ENCODE measurements at places on chromosomes 7 and 10.
A peak's percentile ranks its signal among the peaks of the same experiment; 100 is the strongest.

DNA sequence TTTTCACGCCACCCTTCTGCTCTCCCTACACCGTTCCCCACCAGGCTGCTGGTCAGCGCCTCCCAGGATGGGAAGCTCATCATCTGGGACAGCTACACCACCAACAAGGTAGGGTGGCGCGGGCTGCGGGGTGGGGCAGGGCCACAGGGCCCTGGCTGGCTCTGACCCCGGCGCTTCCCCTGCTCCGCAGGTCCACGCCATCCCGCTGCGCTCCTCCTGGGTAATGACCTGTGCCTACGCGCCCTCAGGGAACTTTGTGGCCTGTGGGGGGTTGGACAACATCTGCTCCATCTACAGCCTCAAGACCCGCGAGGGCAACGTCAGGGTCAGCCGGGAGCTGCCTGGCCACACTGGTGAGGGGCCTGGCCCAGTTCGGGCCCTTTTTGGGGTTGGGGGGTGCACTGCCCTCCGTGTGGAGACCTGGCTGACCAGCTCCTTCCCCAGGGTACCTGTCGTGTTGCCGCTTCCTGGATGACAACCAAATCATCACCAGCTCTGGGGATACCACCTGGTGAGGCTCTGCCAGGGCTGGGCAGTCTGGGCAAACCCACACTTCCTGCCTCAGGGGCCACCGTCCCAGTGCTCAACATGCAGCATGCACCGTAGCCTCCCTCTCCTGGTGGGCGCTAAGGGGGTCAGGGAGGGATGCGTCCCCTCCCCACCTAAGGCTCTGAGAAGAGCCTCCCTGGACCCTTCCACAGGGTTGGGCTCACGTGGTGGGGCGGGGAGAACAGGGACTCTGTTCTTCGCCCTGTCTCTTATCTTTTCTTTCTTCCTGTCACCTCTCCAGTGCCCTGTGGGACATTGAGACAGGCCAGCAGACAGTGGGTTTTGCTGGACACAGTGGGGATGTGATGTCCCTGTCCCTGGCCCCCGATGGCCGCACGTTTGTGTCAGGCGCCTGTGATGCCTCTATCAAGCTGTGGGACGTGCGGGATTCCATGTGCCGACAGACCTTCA lies 4.0 kb downstream of the GNB2 start:
- no peak for DNase-seq

DNA sequence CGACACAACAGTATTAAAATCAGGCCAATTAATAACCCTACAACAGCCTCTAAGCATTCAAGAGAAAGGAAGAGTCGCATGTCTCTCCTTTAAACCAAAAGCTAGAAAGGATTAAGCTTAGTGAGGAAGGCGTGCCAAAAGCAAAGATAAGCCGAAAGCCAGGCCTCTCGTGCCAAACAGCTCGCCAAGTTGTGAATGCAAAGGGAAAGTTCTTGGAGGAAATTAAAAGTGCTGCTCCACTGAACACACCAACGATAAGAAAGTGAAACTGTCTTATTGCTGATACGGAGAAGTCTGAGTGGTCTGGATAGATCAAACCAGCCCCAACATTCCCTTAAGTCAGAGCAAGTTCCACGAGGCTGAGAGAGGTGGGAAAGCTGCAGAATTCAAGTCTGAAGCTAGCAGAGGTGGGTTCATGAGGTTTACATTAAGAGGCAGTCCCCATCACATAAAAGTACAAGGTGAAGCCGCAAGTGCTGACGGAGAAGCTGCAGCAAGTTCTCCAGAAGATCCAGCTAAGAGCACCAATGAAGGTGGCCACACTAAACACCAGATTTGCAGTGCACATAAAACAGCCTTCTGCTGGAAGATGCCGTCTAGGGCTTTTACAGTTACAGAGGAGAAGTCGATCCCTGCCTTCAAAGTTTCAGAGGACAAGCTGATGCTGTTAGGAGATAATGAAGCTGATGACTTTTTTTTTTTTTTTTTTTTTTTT lies 194.8 kb downstream of the MAD1L1 start:
- no peak for DNase-seq

DNA sequence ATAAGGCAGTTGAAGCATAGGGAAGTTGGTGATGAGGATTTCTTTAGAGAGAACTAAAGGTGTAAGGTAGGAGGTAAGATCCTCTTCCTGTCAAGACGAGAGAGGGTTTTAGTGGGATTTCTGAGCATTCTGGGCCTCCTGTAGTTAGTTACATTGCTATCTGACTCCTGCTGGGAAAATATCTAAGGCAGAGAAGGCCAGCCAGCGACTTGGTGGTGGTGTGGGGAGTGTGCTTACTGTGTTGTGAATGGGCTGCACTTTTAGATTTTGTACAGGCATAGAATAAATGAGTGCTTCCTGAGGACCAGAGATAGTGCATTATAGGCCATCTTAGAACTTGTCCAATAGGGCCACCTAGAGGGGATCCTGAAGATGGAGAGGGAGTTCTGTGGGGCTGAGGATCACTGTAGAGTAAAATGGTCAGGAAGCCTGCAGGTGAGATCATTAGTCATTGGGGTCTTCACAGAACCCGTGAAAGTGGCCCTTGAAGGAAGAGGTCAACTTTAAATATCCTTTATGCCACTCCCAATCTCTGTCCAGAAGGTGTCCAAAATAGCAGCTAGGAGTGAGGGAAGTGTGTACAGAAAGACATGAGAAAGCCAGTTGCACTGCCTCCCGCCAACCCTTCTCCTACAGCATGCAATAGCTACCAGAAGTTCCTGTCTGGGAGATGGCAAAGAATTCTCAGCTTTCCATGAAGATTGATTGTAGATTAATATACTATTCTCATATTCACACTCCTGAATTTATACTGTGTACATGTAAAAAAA lies 266.6 kb downstream of the POLR1F start:
- DNase-seq: no peak

- DNase-seq: no peak
Measured at GRCh38 chr10:77159538-77160110, 478.0 kb downstream of the KCNMA1 start.

- DNase-seq: no peak
Measured at GRCh38 chr10:86967481-86967941, 771 bp upstream of the ADIRF start.

GRCh38 chr10:97182288-97182990 lies 3.3 kb downstream of the SLIT1 start:
- no peak for DNase-seq

DNA sequence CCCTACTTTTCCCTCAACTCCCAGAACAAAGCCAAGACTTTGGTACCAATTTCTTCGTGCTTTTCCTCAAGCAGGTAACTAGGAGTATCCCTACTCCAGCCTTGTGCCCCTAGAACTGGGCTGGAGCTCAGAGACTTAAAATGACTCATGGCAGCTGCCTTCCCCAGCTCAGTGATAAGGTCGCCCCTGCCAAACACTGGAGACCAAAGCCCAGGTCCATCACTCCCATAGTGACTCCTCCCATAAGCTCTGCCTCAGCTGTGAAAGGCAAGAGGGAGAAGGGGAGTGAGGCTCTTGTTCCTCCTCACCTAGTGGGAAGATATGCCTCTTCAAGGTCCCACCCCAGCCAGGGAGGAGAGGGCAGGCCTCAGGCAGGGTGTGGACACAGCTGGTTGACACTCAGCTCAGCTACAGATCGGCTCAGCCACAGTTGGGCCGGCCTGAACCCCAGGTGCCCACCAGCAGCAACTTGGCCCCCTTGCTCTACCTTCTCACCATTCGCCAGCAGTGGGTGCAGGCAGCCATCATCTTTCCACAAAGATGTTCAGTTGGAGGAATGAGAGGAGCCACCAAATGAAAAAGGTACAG lies 13.8 kb upstream of the CYREN start:
- DNase-seq: no peak

DNA sequence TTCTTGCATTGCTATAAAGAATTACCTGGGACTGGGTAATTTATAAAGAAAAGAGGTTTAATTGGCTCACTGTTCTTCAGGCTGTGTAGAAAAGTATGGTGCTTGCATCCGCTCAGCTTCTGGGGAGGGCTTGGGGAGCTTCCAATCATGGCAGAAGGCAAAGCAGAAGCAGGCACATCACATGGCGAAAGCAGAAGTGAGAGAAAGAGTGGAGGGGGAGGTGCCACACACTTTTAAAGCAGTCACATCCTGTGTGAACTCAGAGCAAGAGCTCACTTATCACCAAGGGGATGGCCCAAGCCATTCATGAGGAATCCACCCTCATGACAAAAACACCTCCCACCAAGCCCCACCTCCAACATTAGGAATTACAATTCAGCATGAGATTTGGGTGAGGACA lies 303.5 kb downstream of the OTUD1 start:
- DNase-seq: peak; percentile 7

DNA sequence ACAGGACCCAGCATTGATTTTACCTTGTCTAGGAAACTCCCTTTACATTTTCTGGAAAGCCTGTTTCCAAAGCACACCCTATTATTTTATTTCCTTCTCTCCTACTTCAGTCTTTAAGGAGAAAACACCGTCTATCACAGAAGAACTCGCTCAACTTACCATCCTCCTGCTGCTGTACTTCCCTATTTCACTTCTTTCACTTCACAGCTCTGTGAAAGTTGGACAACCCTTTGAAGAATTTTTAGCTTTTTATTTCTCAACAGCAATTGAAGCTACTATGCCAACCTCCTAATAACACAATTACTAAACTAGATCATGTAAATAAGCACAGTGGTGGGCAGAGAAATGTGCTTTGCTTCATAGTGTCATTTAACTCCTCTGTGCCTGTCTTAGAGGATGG lies 166.5 kb downstream of the TFEC start:
- DNase-seq: no peak

DNA sequence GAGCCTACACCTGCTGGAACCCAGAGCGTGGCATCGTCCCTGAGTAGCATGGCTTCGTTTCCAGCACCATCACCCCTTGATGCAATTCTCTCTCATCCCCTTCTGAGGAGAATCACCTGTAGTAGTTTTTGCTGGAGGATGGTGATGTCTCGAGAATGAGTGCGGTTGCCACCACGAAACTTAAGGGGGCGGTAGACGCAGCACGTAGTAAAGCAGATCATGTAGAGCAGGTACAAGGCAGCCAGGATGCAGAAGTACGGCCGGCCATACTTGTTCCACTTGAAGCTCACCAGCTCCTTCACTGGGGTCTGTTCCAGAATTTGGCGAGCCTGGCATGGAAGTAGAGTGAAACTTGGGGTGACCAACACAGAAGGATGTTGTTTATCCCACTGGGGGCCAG lies 8.1 kb downstream of the TRPV5 start:
- DNase-seq: no peak

- peak; percentile 7 for DNase-seq
Measured at GRCh38 chr7:80134536-80135308, at the start of gene GNAI1. Gene GNAI1, plus strand, starts transcription at chr7:80134831. Its CDS starts 330 bp downstream, at chr7:80135161.

- no peak for DNase-seq
Measured at GRCh38 chr10:18582803-18583202, 68.6 kb downstream of the NSUN6 start.

DNA sequence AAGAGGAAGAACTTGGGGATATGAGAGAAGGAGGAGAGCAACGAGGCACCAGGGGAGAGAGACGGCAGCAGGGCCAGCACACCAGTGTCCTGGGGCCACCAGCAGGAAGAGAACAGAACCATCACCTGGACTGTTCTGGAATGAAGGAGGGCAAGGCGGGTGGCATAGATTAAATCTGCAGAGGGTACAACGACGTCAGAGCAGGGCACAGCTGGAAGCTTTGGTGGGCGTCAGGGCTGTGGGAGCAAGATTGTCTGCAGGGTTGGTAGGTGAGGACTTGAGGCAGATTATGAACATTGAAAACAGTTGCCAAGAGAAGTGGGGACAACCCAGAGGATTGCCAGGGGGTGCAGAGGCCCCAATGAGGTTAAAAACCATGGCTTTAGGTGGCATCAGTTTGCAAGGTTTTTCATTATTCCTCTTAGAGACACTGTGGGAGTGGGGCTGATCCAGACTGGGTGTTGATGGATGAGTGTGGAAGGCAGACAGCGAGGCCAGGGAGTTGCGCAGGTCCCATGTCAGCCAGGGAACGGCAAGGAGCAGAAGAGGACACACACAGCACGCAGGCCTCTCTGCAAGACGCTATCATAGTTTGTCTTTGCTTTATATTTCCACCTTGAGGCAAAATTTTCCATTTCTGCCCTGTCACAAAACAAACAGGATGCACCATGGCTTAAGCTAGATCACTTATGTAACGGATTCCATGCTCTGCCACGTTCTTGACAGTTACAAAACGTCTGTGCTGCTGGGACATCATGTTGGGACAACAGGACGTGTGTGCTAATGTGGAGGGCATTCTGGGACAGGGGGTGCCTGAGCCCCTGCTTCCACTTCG lies 52.5 kb upstream of the LEP start:
- no peak for DNase-seq

DNA sequence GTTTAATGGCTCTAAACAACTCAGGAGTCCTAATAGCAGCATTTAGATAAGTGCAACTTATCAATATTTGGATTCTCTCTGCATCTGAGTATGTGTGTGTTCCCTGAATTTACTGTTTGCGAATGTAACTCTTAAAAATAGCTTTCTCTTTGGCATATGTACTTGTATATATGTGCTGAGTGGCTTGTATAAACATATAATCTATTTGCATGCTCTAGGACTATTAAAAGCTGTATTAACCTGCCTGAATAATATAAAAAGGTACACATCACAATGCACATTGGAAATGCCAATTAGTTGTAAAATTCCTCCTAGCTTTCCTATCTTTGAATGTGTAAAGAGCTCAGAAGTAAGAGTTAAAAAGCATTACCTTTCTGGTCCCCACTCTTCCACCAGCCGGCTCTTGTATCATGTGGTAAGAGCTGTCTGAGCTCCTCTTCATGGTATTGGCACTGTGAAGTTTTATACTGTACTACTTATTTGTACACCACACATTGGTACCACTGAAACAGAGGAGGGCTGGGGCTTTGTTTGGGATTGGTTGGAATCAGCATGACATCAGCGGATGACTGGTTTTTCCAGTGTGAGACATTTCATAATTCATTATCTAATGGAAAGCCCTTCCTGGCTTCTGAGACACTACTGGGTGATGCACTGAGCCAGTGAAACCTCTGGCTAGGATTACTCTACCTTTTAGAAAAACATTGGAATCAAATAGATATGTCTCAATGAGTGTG lies at the start of gene INHBA:
Gene INHBA, minus strand, starts transcription at position 456 of the 737 bp plus-strand sequence. CDS start 2,716 bp downstream, outside the sequence.
- no peak for DNase-seq

DNA sequence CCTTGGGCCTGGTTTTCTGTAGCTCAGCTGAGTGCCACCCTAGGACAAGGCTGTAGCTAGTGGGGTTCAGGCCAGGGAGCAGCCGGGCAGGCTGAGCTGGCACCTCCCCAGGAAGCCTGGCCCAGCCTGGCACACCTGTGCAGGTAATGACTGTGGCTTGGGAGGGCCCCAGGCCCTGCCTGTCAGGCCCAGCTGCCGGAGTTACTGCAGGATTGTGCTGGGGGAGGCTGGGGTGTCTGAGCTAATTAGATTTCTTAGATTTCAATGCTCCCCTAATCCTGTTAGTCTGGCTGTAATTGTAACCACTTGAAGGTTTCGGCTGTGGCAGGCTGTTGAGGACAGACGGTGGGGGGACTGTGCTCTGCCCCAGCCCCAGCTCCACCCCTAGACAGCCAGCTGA lies 6.0 kb downstream of the ZMIZ1 start:
- DNase-seq: no peak

DNA sequence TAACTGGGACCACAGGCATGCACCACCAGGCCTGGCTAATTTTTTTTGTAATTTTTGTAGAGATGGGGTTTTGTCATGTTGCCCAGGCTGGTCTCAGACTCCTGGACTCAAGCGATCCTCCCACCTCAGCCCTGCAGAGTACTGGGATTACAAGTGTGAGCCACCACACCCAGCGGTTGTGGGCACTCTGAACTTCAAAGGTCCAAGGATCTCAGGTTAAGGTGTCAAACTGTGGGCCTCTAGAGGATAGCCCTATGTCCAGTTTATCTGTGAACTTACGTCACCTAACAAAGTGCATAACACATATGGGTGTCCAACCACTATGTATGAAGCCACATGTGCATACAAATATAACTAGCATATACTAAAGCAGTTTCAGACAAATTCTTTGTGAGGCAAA lies 3.2 kb upstream of the IL2RA start:
- DNase-seq: no peak

GRCh38 chr10:33363106-33363505 lies 28.6 kb upstream of the NRP1 start:
- DNase-seq: no peak
